Activated CD4-positive, alpha-beta T cell treated with anti-CD3 and anti-CD28 coated beads, Interleukin-2, amount 10 ng/mL, durations not matched to agents 7 days and 5 days (primary cell): ENCODE measurements at places on chromosomes 7 and 10. TPM values are rescaled to one million over a fixed set of nuclear protein-coding genes. Genes with fewer than 3 reads are reported as not detected.
A peak's percentile ranks its signal among the peaks of the same experiment; 100 is the strongest.

INMT gene
- total RNA-seq, result 1.3 TPM

DNA sequence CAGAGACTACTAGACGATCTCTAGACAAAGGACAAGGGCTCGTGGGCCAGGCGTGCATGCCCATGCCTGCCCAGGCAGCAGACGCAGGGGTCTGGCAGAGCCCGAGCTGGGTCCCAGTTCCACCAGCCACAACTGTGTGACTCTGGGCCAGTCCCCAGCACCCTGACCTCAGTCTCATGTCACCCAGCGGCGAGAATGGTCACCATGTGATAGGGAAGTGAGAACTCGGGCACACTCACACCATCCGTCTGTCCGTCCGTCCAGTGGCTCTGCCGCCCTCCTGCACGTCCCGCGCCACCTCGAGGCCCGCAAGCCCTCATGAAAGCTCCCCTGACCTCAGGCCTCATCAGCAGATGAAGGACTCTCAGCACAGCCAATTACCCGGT, 280.0 kb downstream of the ELFN1 start:
- H3K27me3 ChIP-seq, result no peaks in the 10 kb centered on the region
- DNase-seq, result no peak
- peaks cover 26% of the 10 kb centered on the region for H3K4me1 ChIP-seq
- no peak overlapping the region for H3K27ac ChIP-seq
- peaks cover 3% of the 10 kb centered on the region for H3K36me3 ChIP-seq

DNA sequence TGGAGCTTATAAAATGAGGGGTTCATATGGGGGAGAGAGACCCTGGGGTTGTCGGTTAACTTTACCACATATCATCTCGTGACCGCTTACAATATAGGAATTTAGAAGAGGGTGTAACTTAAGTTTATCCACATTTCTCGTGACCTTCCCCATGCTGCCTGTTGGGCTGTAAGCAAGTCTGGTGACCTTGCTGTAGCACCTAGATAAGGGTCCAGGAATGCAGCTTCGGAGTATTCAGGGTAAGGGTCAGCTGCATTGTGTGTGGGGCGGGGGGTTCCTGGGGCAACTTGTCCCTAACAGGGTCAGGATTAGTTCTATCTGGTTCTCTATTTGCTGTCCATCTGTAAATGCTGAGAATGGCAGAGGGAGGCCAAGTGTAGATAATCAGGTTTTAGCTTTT, 1.3 kb upstream of the CHST3 start:
- H3K27me3 ChIP-seq, result peaks cover 57% of the 10 kb centered on the region
- no peak overlapping the region for H3K27ac ChIP-seq
- H3K4me1 ChIP-seq, result peaks cover 7% of the 10 kb centered on the region

GRCh38 chr7:116211913-116212596, 1.7 kb downstream of the TES start:
- DNase-seq, result no peak
- H3K4me3 ChIP-seq, result peak overlapping the region; percentile 95
- peak overlapping the region; percentile 99 for H3K27ac ChIP-seq
- no peaks in the 10 kb centered on the region for H3K27me3 ChIP-seq
- peaks cover 56% of the 10 kb centered on the region for H3K4me1 ChIP-seq

GRCh38 chr10:133361227-133361626, 3.4 kb upstream of the FUOM start:
- peaks cover under 1% of the 10 kb centered on the region for H3K4me1 ChIP-seq
- no peak overlapping the region for H3K4me3 ChIP-seq
- DNase-seq, result no peak
- H3K27ac ChIP-seq, result no peak overlapping the region
- peaks cover 2% of the 10 kb centered on the region for H3K36me3 ChIP-seq
